ENCODE measurements at places on chromosomes 16 and 17. TPM values are rescaled to one million over a fixed set of nuclear protein-coding genes. Genes with fewer than 3 reads are reported as not detected.

Gene TOX3
- not detected for total RNA-seq

Gene RNF157
- 6.4 TPM for total RNA-seq

Gene HES7
- total RNA-seq = 0.73 TPM

Gene GJC1
- 33.4 TPM for total RNA-seq

Gene TNFRSF12A
- total RNA-seq = 189 TPM

Gene EXOC3L1
- total RNA-seq = not detected

Gene CES5A
- not detected for total RNA-seq

Gene CACNG4
- total RNA-seq = not detected

Gene DNAH2
- 0.16 TPM for total RNA-seq

Gene PTX4
- 0.16 TPM for total RNA-seq

Gene YBX2
- not detected for total RNA-seq

Gene WNT9B
- total RNA-seq = not detected

Gene CDH1
- total RNA-seq = 3.2 TPM

Gene CX3CL1
- total RNA-seq = 0.32 TPM

Gene HBQ1
- not detected for total RNA-seq

Gene KIF18B
- 0.81 TPM for total RNA-seq

Gene EFNB3
- 5.2 TPM for total RNA-seq

Gene TEX2
- 54.5 TPM for total RNA-seq

Gene FZD2
- total RNA-seq = 70.3 TPM

Gene UTP18
- 28.9 TPM for total RNA-seq

Gene TEKT5
- not detected for total RNA-seq

Gene CRYBA1
- total RNA-seq = 0.97 TPM

Gene KRT12
- total RNA-seq = not detected

Gene HEATR9
- total RNA-seq = not detected

Gene ARL17B
- 6.2 TPM for total RNA-seq

Gene DHRS7C
- not detected for total RNA-seq

Gene PGS1
- 53.2 TPM for total RNA-seq

Gene TK2
- 54.5 TPM for total RNA-seq

Gene NOD2
- total RNA-seq = 1.5 TPM

Gene CCL7
- not detected for total RNA-seq

Gene COQ9
- 35.4 TPM for total RNA-seq

Gene AOC3
- not detected for total RNA-seq

Gene RAB34
- total RNA-seq = 192 TPM

Gene KRT13
- total RNA-seq = not detected

Data from hair follicle dermal papilla cell (primary cell).